ENCODE measurements at places on chromosomes 7 and 10.

GRCh38 chr7:20696002-20696605, 80.6 kb downstream of the ABCB5 start:
- no peak for DNase-seq

GRCh38 chr10:21526860-21527597, 1.5 kb upstream of the SKIDA1 start:
- DNase-seq = peak; percentile 40

- DNase-seq = no peak
These were observed 322.3 kb downstream of the WDR37 start for GRCh38 chr10:1378473-1378872.

- no peak for DNase-seq
These were observed 31.5 kb downstream of the EGFR start for GRCh38 chr7:55050281-55050680.

DNA sequence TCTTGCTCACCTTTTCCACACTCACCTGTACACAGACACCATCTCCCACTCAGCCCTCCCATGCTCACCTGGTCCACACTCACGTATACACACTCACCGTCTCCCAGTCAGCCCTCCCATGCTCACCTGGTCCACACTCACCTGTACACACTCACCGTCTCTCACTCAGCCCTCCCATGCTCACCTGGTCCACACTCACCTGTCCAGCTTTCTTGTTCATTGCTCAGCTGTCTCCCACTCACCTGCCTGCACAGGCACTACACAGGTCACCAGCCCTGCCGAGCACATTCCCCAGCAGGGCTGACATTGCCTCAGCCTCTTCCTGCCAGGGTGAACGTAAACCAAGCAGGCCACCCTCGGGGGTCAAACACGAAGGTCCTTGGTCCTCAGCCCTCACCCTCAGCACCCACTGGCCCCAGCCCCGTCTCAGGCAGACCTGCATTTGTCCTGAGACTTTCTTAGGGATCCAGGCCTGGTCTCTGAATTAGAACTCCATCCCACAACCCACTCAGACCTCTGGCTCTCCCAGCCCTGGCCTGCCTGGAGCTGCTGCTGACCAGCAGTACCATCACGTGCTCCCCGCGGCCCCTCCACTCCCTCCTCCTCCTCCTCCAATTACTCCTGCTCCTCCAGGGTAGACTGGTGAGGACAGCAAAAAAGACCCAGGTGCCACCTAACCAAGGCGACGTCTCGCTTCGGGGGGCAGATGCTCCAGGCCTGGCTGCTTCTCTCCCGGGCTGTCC, 12.8 kb upstream of the DNAAF5 start:
- DNase-seq = no peak

DNA sequence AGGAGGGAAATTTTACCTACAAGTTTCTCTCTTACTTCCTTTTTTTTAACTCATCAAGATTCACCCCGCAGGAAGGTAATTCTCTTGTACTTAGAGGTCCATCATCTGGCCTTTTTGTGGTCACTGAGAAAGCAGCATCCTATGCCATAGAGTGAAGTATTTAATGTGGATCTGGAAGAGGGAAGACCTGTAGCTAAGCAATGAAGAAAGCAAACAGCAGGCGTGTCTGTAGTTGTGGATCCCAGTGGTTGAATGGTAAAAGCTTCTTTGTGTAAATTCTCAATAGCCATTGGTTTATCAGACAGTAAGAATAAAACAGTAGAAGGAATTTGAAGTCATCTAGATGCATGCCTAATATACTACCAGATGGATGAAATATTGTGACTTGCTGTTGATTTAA, 196.4 kb downstream of the ANKRD7 start:
- DNase-seq = no peak

GRCh38 chr7:30930621-30931020, 19.0 kb downstream of the AQP1 start:
- no peak for DNase-seq

- DNase-seq = no peak
These were observed 37.1 kb downstream of the STARD3NL start for GRCh38 chr7:38215115-38215514.

DNA sequence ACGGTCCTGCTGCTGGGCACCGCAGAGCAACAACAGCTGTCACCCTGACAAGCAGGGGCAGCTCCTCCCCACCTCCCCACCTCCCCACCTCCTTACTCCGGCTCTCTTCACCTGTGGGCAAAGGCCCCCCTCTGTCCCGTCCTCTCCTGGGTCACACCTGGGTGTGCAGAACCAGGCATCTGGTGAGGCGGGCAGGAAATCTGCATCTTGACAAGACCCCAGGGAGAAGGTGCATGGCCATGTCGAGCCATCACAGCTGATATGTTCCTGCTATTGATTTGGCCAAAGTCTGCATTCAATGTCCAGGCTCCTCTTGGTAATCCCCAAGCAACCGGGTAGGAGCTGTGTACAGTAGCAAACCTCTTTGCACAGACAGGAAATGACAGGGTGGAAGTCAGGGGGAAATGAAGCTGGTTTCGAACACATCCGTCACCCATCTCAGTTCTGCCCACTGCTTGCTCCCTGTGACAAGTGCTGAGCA, 554.2 kb downstream of the DNAJB6 start:
- DNase-seq = no peak

- no peak for DNase-seq
These were observed 5.2 kb upstream of the HOXA2 start for GRCh38 chr7:27107391-27108381.

DNA sequence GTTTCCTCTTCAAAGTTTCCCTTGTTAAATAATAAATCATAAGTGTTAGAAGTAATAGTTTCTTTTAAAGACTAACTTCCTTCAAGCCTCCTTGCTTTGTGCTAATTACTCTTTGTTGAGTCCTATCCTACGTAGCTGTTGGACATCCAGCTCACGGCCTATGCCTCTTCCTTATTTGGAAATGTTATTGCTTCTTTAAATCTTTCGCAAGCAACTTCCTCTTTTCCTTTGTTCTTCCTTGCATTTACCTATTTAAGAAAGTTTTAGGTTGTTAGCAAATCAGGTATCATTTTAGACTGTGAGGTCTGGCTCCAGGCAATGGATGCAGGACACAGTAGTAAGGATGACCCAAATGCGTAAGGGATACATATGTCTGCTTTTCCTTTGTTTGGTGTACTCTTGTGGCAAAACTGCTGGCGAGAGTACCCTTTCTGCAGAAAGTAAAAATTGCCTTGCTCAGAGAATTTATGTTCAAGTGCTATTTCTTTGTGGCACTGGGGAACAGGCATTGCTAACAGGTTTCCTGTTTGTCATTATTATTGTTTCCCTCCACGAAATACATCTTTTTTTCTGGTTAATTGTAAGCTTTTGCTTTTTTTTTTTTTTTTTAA, 110.5 kb downstream of the DYNC2I1 start:
- no peak for DNase-seq

DNA sequence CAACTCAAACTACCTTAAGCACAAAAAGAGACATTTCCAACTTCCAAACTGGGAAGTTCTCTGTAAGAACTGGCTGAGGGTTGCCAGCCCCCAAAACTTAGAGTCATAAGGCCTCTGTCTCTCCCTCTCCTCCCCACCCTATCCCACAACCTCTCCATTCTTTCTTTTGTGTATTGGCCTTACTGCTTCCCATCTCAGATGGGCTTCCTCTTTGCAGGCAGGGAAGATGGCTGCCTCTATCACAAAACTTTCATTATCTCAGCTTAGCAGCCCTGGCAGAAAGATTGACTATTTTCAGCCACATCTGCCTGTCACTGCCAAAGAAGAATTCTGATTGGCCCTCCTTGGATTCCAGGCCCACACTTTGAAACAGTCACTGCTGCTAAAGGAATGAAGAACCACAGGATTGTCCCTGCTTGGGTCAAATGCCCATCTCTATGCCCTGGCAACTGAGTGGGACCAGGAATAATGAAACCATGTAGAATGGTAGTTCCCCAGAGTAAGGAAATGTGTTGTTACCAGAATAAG, 58.0 kb upstream of the PRKAR2B start:
- DNase-seq = no peak

- no peak for DNase-seq
These were observed 243.6 kb downstream of the FOXP2 start for GRCh38 chr7:114658216-114658615.

All from 8988T (cell line).